AML-193 (cell line): ENCODE measurements at places on chromosomes 2 and 18.
A peak's percentile ranks its signal among the peaks of the same experiment; 100 is the strongest.

DNA sequence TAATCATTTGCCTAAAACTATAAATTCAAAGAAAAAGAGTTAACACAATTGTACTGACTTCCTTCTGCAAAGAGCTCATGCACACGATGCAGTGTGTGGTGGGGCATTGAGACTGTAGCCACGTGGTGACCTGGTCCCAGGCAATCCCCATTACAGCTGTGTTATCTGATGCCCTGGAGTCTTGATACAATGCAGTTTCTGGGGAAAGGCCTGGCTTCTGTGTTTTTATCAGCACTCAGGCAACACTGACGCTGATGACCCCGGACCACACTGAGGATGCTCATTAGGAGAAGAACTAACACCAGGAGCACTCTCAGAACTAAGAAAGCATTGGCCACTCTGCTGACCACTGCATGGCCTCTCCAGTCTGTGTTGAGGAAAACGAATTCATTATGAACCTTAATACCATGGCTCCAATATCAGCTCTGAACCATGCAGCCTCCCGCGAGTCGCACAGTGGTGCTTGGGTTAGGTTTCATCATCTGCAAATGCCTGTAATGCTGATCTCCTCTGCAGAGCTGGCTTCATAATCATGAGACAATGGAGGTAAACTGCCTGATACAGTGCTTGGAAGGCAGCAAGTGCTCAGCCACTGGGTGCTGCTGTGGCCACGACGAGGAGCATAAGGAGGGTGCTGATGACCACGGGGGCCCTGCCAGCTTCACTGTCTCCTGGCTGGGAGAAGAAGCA, 218.5 kb downstream of the MYT1L start:
- DNase-seq = no peak

DNA sequence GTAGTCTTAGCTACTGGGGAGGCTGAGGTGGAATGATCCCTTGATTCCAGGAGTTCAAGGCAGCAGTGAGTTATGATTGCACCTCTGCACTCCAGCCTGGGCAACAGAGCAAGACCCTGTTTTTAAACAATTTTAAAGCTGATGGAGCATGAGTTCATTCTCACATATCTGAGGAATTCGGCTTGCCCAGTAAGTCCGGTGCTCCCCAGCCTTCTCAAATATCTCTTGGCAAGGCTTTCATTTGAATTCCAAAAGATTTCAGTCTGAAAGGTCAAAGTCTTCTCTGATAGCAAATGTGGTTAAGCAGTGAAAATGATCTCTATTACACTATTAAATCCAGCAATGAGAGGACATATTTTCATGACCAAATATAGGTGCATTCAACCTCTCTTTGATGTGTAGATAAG, 27.9 kb downstream of the PIEZO2 start:
- no peak for DNase-seq

GRCh38 chr18:44579028-44579702, 101.5 kb upstream of the SETBP1 start:
- peak; percentile 16 for DNase-seq

GRCh38 chr2:121078899-121079298, 206.1 kb downstream of the TFCP2L1 start:
- no peak for DNase-seq

DNA sequence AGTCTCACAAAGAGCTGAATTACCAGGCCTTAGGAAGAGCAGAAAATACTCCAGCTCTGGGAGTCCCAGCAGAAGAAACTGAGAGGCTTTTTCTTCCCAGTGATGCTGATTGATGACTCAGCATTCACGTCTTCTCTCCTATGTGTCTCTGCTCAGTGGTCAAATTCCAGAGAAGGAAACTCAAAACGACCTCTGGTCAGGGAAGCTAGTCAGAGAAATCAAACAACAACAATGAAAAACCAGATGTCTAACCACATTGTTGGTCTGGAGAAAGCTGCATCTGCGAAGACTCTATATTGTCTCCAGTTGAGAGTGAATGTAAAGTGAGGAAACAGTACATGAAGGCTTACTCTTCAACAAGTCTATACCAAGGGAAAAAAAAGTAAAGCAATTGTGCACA, 28.6 kb upstream of the CERS6 start:
- DNase-seq = no peak

GRCh38 chr18:56121669-56122068, 516.7 kb downstream of the TXNL1 start:
- DNase-seq = no peak

DNA sequence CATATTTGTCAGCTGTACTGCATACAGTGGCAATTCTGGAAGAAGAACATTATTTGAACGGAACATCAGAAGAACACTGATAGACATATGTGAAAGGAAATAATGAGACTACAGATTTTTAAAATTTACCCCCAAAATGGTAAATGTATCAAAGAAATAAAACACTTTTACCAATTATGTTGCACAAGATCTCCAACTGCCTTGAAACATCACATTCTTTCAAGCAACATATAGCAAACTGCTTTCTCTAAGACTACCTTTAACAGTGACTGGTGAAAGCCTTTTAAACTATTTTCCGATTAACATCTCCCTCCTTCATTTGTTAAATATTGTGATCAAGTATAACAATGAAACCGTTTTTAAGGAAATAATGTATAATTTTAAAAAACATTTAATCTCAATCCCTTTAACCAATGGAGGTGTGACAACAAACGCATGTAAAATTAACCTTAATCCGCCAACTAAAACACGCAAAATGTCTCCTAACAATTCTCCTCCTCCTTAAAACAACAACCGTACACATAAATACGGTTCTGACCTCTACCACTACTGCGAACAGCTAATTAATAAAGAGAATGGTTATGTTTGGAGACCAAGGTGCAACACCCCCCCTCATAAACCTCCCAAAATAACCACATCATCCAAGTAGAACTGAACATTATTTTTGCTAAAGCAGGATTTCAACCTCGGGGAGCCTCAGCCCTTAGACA, 2.4 kb downstream of the FBXO11 start:
- no peak for DNase-seq

- DNase-seq = no peak
Observed at GRCh38 chr2:159998961-159999360, 63.5 kb downstream of the PLA2R1 start.

- DNase-seq = no peak
Observed at GRCh38 chr2:149213764-149214493, 116.5 kb upstream of the LYPD6 start.

- no peak for DNase-seq
Observed at GRCh38 chr2:158511706-158512105, 55.0 kb downstream of the PKP4 start.

DNA sequence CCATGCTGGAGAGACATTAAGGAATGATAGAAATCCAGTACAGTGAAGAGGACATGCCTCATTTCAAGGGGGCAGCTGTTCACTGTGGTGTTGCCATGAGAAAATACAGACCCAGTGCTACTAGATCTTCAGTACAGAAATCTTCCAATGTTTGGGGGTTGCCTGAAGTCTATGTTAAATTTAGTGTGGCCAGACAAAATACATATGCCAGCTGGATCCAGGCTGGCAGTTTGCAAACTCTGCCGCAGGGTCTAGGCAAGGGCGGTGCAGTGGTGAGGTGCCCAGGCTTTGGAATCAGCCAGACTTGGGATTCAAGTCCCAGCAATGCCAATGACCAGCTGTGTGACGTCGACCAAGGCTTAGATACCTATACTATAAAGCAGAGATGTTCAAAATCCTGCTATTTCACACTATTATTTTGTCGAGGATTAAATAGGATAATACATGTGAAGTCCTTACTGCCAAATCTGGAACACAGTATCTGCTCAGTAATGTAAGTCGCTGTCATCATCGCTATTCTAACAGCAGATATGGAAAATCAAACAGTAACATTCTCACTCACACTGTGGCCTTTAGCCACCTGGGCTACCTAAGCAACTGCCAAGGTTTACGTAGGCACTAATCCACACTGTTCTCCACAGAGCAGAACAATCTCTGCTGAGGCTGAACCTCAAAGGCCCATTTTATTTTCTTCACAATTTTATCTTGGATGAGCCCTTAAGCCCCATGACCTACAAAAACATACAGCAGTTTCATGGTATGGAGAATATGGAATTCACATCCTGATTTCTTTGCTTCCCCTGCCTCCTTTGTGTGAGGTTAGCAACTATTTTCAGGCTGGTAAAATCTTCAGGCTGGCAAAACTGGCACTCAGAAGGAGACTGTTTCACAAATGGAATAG, 5.9 kb upstream of the TMSB10 start:
- DNase-seq = no peak

DNA sequence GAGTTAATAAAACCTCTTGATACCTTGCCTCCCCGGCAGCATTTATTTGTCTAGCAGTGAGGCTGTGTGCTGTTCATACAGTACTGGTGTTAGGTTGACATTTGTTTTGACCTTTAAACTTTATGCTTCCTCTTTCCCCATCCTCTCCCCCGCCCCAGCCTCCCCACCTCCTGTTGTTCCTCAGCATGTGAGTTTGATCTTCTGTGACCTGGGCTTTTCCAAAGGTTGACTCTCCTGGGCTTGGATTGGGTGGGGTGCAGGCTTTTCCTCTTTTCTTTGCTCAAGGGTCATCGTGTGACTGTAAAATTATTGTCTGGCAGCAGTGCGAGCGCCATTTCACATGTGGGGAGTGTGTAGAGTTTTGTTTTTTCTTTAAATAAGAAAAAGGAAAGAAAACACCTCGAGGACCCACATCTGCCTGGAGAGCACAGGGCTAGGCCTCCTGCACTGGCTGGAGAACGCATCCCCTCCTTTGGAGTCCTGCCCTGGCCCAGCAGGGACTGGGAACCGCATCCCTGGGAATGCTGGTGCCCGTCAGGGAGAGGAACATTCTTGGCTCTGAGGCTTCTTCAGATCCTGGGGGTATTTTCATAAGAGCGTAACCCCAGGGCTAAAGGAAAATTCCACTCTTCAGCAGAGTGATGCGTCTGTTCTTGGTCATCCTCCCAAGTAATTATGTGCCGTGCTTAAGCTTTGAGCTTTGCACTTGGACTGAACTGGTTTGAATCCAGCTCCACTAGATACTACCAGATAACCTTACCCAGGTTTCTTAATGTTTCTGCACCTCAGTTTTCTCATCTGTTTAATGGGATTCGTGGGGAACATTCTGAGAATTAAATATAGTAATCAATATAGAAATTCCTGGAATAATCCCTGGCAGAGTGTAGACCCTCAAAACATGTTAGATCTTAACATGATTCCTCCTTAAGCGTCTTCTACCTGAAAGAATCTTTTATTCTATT, 91.5 kb downstream of the SETBP1 start:
- no peak for DNase-seq

DNA sequence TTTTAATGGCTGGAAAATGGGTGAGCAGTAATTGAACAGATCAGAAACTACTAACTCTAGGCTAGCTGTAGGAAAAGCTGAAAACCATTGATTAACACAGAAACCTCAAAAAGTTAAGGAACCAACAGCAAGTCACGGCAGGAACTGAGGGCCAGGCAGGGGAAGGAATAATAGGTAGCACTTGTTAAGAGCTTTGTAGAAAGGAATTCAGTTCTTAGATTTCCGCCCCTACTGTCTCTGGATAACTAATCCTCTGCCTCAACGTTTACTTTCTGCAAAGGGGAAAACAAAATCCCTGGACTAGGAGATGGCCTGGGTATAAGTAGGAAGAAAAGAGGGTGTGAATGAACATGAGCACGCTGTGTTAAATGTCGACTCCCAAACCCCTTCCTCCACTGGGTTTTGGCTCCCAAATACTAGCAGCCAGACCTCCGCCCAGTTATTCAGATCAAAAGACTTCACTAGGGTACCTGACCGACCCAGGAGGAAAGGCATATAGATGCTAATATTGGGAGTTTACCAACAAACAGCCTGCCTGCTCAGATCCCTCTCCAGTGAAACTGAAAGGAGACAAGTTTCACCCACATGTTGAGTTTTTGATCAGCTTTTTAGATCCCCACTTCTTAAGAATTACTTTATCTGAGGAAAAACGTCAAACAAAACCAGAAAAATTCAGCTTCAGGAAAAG, 12.4 kb downstream of the SMAD2 start:
- DNase-seq = no peak

DNA sequence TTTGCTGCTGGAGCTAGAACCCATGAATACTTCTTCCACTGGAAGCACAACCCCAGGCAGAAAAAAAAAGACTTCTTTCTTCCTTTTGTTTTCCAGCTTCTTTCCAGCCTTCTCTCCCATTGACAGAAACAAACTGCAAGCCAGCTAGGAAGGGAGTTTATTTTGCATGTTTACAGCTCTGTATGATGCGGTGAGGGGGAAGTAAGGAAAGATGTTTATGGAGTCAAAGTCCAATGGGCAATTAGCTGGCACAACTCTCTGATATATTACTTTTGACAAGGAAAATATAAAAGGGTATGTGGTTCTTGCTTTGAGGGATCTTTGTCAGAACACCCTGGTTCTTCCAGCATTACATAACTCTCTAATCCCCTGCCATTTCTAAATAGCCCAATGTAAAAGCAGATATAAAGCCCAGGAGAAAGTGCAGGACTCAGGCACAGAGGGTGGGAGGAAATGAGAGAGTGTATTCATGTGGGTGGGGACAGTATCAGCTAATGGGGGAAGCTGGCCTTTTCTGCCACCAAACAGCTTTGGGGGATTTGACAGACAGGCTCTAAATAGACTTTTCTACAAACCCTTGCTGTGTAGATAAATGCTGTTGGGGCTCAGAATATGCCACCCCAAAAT, 9.3 kb upstream of the NMS start:
- DNase-seq = no peak

DNA sequence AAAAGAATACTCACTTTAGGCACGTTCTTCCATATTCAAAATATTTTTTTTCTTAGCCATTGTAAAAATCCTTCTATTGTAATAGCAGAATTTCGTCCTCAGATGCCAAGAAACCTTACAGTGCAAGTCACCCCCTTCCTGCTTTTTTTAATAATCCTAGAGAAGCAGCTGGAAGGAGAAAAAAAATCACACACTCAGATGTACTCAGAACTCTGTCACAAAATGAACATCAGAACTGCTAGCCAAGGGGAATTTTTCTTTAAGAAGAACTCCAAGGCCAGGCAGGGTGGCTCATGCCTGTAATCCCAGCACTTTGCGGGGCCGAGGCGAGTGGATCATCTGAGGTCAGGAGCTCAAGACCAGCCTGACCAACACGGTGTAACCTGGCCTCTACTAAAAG, 127.3 kb upstream of the SPATS2L start:
- DNase-seq = no peak

GRCh38 chr18:79632765-79633164, 46.8 kb upstream of the CTDP1 start:
- DNase-seq = no peak
